ENCODE measurements at places on chromosomes 7 and 10. TPM values are rescaled to one million over a fixed set of nuclear protein-coding genes. Genes with fewer than 3 reads are reported as not detected.

DNA sequence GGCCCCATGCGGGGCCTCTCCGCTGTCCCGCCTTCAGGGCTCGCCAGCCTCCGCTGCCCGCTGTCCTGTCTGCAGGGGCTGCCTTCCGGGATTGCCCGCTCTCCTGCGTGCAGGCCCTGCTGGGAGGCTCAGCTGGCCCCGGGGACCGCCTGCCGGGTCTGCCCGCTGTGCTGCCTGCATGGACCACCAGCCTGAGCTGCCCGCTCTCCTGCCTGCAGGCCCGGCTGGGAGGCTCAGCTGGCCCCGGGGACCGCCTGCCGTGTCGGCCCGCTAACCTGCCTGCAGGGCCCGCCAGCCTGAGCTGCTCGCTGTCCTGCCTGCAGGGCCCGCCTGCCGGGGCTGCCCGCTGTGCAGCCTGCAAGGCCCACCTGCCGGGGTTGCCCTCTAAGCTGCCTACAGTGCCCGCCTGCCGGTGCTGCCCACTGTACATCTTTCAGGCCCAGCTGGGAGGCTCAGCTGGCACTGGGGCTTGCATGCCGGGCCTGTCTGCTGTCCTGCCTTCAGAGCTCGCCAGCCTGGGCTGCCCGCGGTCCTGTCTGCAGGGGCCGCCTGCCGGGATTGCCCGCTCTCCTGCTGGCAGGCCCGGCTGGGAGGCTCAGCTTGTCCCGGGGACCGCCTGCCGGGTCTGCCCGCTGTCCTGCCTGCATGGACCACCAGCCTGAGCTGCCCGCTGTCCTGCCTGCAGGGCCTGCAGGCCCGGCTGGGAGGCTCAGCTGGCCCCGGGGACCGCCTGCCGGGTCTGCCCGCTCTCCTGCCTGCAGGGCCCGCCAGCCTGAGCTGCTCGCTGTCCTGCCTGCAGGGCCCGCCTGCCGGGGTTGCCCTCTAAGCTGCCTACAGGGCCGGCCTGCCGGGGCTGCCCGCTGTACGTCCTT, 165.1 kb downstream of the GLRX3 start:
- no peaks in the 10 kb centered on the region for H3K27me3 ChIP-seq
- H3K4me3 ChIP-seq: no peak overlapping the region
- no peaks in the 10 kb centered on the region for H3K36me3 ChIP-seq
- DNase-seq: no peak
- H3K27ac ChIP-seq: no peak overlapping the region

GRCh38 chr10:13660551-13660920, 73.8 kb downstream of the PRPF18 start:
- no peak for DNase-seq
- H3K4me1 ChIP-seq: no peaks in the 10 kb centered on the region
- H3K36me3 ChIP-seq: no peaks in the 10 kb centered on the region
- H3K27me3 ChIP-seq: no peaks in the 10 kb centered on the region

DNA sequence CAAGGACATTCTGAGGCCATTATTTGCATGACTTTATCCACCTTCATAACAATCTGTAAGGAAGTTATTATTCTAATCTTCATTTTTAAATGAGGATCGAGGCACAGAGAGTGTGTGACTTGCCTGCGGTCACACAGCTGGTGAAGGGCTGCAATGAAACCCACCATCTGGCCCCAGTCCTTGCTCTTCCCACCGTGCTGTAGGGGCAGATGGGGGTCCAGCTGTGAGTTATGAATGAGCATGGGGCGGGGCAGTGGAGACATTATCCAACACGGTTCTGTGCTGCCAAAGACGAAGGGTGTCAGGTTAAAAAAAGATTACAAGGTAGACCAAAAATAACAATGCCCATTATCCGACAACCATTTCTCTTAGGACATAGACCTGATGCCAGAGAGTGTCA, 417.5 kb upstream of the MGMT start:
- no peaks in the 10 kb centered on the region for H3K27me3 ChIP-seq
- H3K36me3 ChIP-seq: no peaks in the 10 kb centered on the region
- no peak for DNase-seq
- no peak overlapping the region for H3K27ac ChIP-seq

The SYT15 gene
- 0.28 TPM for total RNA-seq

DNA sequence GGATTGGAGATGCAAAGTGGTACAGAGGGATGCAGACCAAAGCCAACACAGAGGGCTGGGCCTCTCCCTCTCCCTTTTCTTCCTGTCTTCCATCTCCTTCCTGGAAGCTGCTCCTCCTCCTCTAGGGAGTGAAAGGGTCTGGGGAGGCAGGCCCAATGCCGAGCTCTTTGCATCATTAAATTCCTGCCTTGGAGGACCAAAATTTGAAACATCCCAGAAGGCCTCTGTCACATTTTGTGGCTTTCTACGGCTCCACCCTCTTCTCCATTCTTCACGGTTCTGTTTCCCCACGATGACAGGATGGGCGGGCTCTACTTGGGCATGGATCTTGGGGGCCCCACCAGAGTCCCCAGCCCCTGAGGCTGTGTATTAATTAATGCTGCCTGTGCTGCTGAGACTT, 76.4 kb downstream of the NEURL1 start:
- no peak overlapping the region for H3K27ac ChIP-seq
- no peaks in the 10 kb centered on the region for H3K36me3 ChIP-seq
- H3K27me3 ChIP-seq: no peaks in the 10 kb centered on the region
- no peaks in the 10 kb centered on the region for H3K4me1 ChIP-seq
- H3K4me3 ChIP-seq: no peak overlapping the region

The OPN1SW gene
- total RNA-seq: not detected

The PDK4 gene
- 1.4 TPM for total RNA-seq

The VGF gene
- total RNA-seq: 4.4 TPM

GRCh38 chr7:28405662-28406061, 6.7 kb upstream of the CREB5 start:
- H3K4me3 ChIP-seq: no peak overlapping the region
- H3K27me3 ChIP-seq: peaks cover 10% of the 10 kb centered on the region
- no peaks in the 10 kb centered on the region for H3K36me3 ChIP-seq
- peaks cover 6% of the 10 kb centered on the region for H3K4me1 ChIP-seq

Measured in Panc1 (cell line).